AG04449 (cell line): ENCODE measurements at places on chromosomes 16 and 17.

- DNase-seq = no peak
Observed at GRCh38 chr17:57604771-57605674, 140.1 kb downstream of the CCDC182 start.

- DNase-seq = no peak
Observed at GRCh38 chr16:79849119-79849518, 248.6 kb upstream of the MAF start.

GRCh38 chr17:68255731-68256538, 8.1 kb downstream of the AMZ2 start:
- DNase-seq = no peak

DNA sequence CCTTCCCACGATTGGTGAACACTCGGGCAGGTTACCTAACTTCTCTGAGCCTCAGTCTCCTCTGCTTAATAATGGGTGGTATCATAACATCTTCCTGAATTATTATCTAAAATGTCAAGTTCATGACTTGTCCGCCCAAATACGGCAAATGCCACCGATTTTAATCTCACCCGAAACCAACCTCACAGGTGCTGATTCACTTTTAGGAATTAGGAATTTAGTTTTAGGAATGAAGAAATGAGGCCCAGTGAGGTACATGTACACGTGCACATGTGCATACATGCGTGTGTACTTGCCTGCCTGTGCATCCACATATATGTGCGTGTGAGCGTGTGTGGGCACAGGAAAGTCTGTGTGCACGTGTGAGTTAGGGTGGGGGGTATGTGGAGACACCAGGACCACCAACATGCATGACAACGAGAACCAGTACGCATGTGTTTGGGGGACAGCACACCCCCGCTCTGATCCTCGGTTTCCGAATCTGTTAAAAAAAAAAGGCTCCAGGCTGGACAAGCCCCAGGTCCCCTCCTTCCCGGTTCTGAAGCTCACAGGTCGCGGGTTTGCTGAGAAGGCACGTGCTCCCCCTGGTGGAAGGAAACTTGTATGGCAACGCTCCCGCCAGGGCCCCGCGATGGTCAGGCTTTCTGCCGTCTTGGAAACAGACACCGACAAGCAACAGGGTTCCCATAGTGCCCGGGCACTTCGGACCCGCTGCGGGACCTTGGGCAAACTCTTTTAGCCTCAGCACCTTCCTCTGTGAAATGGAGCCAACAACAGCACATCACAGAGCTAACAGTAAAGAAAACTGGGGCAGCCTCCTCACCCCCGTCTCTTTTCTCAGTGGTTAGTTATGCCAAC, 219.2 kb downstream of the RBFOX3 start:
- DNase-seq = no peak

DNA sequence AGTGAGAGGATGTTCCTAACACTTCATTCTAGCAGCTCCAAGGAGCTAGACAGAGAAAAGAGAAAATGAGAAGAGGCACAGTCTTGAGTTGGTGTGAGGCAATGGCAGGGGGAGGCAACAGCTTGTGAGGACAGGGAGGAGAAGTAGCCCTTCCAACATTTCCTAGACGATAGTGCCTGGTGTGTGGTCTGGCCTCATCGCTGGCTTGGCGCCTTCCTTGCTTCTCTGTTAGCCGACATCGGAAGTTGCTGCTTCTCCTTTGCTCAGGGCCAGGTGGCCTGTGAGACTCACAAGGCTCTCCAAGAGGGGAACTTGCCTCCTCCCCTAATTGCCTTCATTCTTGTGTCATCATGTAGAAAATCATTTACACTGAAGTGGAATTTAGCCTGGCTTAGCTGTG, 208.7 kb downstream of the MAP2K4 start:
- DNase-seq = no peak

DNA sequence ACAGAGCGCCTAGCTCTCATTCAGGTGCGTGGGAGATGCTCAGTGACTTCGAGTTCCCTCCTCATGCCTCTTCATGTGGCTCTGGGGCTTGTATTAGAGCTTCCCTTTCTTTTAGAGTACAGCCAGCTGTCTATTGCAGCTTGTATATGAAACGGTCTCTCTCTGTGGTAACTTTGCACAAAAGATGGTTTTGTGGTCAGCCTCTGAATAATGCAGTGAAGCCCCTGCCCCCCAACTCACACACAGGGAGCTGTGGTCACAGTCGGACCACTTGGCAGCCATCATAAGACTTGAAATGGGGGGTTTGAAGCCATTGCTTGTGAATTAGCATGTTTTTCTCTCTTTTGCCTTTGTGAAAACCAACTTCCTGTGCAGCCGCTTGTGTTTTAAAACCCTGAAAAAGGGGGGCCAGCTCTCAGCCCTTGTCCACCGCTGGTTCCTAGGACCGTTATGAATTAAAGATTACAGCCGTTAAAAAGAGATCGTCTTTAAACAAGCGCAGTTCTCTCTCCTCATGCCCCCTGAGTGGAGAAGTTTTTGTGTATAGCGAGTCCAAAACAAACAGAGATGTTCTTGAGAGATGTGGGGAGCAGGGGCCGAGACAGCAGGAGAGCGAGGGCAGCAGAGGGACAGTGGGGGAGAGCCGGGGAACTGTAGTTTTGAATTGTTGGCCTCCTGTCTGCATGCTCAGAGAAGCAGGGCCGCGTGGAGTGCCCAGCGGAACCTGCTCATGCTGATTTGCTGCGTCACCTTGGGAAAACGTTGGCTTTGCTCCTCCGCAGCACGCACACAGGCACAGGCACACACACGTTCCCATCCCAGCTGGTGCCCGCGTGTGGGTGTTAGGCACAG, 199.0 kb downstream of the MSI2 start:
- DNase-seq = no peak

GRCh38 chr16:11692171-11692570, 23.9 kb downstream of the SNN start:
- no peak for DNase-seq

- DNase-seq = no peak
Observed at GRCh38 chr17:29086628-29087332, 43.8 kb downstream of the PIPOX start.

DNA sequence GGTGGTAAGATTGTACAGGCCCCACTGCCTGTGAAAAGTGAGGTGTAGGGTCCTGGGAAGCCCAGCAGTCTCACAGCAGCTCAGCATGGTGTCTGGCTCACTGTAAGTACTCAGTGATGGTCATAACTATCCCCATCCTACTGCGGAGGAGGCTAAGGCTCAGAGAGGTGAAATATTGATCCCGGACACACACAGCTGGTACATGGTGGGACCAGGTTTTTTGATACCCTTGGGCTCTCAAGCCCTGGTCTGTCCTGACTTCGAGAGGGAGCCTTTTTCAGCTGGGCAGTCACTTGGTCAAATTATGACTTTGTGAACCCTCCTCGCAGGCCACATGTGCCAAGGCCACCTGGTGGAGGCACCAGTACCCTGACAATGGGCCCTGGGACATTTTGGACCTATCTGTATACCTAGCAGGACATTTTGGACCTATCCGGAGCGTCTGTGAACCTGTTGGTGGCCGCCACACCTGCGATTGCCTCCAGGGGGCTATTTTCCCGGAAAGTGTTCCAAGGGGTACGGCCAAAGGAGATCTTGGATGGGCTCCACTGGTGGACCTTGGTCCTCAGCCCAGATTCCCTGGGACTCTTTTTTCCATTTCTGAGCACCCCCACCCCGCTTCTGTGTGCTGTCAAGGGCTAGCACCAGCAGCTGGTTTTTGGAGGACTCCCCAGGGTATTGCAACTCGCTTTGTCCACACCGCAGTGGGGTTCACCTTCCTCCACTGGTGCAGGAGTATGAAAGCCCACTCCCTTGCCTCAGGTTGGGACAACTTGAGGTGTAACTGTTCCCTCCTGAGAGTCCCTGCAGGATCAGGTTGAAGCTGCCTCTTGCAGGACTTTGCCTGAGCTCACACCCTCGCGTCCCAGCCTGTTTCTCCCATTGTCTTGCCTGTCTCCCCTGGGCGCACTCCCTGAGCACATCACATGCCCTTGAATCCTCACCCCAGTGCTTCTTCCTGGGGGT, 83.6 kb upstream of the NKD1 start:
- no peak for DNase-seq

DNA sequence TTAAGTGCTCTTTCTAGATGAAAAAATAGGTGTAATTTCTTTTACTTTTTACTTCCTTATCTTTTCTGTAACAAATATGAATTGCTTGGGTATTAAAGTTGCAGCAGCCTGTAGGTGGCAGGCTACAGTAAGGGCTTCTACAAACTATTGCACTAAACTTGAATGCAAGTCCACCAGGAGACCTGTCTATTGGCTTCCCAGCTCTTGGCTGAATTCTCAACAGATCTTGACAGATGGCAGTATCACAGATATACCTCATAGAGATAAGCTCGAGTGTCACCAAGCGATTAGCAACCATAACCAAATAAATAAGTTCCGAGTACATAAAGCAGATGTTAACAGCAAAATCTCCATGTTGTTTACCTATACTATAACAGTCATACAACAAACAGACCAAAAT, 5.9 kb downstream of the BBS2 start:
- DNase-seq = peak; percentile 16

GRCh38 chr17:622356-622755, 92.3 kb downstream of the VPS53 start:
- no peak for DNase-seq

DNA sequence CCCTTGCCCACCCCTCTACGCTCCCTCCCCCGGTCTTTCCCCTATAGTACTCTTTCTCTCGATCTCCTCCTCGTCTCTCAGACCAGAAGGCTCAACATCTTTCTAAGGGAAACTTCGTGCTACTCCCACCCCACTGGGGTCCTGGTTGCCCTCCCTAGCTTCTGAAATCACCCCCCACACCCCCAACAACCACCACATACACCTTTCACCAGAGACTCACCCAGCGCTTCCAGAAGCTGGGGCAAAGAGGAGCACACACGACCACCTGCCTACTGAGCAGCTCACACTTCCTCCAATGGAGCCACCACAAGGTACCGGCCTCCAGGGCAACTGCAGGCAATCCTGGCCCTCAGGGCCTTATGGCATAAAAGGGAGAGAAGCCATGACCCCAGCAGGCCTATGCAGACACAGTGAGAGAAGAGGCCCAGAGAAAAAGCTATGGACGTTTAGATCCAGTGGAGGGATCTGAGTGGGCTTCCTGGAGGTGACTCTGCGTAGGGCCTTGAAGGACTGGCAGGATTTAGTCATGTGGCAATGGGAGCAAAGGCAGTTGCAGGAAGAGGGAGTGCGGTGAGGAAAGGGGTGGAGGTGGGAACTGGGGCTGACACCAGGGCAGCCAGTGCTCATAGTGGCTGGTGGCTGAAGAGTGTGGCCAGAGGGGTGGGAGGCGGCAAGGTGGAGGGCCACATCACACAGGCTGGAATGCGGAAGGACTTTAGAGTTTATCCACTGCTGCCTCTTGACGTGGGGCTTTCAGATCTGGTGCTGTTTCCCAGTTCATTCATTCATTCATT, 12.1 kb upstream of the TMEM92 start:
- no peak for DNase-seq

DNA sequence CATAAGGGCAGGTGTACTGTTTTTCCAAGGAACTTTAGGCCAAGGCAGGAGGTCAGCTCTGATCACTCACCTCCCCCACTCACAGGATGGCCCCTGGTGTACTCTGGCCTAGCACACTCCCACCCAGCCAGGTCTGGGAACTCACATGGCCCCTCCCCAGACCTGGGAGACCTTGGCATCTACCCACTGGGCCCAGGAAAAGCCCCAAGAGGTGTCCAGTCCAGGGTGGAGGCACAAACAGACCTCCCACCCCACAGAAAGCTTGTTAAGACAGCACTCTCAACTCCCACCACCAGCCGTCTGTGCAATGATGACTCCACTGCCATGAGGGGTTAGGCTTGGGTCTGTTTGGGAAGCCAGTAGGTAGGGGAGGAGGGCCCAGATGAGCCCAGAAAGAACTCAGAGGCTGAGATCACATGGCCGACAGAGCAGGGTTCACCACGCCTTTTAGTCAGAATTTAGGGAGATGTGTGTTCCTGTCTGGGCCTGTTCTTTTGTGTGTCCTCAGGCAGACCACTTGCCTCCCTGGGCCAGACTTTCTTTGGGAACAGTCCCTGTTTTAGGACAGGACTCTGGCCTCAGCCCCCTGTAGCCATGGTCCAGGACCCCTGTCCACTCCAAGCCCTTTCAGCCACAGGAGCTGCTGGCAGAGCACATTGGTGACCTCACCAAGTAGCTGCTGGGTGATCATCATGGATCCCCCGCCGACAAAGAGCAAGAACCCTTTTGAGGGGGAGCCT, 12.1 kb upstream of the CBFB start:
- no peak for DNase-seq

- no peak for DNase-seq
Observed at GRCh38 chr17:70205401-70205800, 36.1 kb downstream of the KCNJ2 start.

GRCh38 chr17:40219594-40220338, 662 bp downstream of the WIPF2 start:
- DNase-seq = no peak

DNA sequence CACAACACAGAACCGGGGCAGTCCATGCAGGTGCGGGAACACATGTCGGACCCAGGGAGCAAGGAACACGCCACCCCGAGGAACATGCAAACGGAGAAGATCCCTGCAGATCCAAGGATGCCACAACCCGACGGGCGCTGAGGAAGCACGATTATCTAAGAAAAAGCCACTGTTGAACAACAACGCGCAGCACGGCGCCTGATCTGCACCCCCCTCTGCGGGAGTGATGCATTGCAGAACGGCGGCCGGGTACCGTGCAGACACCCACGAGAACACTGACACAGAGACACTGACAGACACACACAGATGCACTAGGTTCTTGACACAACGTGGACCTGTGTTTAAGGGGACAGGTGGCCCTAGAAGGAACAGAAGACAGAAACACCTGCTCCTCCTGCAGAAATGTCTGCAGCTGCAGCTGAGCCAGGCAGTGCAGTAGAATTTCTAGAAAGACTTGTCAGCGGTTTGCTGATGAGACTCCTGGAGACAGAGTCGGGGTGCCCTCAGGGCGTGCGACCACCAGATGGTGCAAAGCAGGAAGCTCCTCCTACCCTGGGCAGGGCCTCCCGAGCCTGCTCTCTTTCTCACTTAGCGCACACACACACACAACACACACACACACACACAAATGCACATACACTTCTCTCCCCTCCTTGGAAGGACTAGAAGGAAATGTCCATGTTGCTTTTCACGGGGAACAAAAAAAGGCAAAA, 7.5 kb downstream of the NPTX1 start:
- no peak for DNase-seq

DNA sequence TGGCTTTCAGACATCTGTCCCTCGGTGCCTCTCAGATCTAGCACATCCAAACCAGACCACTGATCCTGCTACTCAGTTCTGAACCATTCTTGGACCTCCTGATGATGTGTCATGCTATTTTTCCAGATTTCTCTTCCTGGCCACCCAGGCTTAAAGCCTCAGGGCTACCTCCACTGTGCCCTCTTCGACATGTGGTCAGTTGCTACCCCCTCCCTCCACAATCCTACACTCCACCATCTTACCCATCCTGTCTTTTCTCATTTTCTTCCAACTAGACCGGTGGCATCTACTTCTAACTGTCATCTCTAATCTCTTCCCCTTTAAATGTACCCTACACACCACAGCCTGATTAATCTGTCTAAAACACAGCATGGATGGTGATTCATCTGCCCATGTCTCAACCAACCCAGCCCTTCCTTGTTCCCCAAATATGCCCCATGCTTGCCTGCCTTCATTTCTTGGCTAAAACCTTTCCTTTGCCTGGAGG, 478.6 kb downstream of the SLC39A11 start:
- no peak for DNase-seq

GRCh38 chr17:76125922-76126321, 15.1 kb downstream of the FOXJ1 start:
- no peak for DNase-seq
